ENCODE measurements at places on chromosomes 5 and 9.

DNA sequence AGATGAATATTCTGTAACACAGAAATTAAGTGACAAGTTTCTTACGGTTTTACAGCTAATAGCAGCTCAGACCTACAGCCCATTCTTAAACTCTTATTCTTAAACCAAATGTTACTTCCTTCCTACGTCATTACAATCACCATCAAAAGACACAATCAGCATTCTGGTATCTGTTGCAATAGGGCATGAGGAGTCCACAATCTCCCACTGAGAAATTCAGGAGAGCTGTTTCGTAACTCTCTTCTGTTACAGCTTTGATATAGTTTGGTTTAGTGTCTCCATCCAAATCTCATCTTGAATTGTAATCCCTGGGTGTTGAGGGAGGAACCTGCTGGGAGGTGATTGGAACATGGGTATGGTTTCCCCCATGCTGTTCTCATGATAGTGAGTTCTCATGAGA is 163.4 kb downstream of the GAS1 start:
- no peak for DNase-seq

DNA sequence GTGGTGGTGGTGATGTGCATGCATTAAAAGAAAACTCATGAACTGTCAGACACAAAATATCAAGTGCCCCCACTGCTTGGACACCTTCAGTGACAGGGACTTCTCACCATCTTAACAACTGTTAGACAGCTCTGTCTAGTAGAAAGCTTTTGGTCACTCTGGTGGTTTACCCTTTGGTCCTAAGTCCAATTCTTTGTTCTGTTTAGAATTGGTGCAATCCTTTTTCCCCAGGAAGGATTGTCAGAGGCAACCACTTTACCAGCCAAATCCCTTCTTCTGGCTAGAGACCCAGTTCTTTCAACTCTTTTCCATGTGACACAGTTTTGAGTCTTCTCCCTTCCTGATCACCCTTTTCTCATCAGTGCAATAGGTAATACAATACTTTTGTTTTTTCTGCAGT is 140.2 kb downstream of the SEC61B start:
- DNase-seq, result no peak

GRCh38 chr5:139845846-139846681 is 50.5 kb downstream of the PSD2 start:
- no peak for DNase-seq

DNA sequence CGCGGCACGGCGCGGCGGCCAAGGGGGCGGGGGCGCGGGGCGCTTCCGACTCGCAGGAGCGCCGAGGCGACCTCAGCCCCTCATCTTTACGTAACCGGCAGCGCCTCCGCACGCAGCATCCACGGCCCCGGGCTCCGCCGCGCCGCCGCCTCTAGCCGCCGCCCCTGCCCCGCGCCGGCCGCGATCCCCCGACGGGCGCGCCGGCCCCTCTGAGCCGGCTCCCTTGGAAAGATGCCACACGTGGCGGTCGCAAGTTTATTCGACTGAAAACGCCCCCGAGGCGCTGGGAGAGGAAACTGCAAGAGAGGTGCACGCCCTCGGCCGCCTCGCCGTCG is 1.0 kb downstream of the KLF9 start:
- DNase-seq, result no peak

DNA sequence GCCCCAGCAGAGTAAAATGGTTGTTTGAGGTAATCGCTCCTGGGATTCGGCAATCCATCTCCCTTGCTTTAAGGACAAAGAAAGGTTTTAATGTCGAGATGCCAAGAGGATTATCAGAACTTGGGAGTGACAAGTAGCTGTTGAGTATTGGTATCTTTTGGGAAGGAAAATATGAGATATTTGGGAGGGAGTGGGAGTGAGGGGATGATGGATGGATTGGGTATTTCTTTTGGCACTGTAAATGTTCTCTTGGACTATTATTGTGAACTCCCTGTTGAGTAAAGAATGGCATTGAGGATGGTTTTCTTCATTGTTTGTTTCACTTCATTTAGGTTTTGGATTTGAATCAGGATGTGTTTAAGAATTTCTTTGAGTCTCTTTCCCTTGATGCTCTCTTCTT is 86.1 kb downstream of the PIP5K1B start:
- DNase-seq, result no peak

DNA sequence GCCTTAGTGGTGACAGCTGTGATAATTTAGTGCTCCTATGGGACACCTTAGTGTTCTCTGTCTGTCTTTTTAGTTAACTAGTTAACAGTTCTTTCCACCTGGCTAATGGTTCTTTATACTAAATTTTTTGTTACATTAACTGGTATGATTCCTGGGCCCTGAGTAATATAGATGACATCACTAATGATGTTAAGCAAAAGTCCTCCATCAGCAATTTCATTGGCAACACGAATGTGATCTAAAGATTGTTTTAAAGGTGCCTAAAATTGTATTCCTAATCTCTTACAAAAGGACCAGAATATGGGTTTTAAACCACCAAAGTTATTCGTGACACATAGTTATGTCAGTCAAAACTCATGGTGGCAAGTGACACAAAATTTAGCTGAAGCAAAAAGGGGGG is 235.3 kb downstream of the TENT4A start:
- no peak for DNase-seq

DNA sequence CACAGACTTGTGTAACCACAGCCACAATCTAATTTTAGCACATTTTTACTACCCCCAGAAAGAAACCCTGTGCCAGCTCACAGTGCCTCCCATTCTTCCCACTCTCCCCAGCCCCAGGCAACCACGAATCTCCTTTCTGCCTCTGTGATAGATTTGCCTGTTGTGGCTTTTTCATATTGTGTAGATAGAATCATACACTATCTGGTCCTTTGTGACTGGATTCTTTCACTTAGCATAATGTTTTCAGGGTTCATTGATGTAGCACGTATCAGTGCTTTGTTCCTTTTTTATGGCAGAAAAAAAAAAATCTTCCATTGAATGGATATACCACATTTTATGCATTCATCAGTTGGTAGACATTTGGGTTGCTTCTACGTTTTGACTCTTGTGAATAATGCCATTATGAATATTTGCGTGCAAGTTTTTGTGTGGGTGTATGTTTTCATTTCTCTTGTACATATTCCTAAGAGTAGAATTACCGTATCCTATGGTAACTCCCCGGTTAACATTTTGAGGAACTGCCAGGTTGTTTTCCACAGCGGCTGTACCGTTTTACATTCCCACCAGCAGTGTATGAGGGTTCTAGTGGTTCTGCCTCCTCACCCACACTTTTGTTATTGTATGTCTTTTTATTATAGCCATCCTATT is 64.5 kb downstream of the RCL1 start:
- DNase-seq, result no peak

DNA sequence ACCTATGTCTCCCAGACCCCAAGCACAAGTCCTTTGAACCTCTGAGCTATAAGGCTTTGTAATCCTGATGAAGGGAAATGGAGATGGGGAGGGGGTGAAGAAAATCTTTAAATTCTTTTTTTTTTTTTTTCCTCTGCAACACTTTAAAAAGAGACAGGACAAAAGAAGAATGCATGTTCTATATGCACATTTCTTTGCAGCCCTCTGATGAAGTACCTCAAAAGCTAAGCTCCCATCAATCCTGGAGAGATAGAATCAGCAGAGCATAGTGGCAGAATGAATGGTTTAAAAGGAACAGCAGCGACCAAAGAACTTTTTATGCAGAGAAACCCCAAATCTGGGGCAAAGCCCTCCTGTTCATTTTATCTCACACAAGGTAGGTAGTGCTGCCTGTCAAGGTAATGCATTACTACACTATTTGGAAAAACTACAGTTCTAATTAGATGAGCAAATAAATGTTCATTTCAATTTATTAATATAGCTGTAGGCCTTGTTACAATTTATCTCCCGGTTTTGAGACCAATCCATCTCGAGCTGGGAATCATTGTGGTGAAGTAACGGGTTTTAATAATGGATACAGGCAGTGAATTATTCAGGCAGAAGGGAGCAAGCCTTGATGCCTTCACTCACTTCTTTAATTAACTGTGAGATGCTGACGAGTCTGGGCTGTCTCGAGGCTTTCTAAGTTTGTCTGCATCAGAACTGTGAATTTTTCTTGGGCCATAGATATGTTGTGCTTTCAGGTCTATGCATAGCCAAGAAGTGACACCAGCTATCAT is 173.5 kb upstream of the ZNF608 start:
- DNase-seq, result no peak

DNA sequence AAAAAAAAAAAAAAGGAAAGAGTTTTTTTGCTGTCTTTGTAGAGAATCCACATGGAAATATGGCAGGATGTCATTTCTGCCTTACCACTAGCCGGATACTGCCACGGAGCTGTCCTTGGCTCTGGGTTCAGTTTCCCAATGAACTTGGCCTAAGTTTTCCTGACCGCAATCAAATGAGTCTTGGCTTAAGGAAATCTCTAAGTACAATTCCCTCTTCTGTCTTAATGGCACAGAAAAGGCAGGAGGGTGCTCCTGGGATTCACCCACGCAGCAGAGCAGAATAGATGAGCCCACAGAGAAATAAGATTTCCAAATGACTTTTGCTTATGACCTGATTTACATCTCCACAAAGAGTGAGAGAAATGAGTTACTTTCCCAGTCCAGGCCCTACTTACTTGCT is 284.0 kb upstream of the VLDLR start:
- no peak for DNase-seq

GRCh38 chr5:72921886-72922285 is 34.0 kb upstream of the FCHO2 start:
- no peak for DNase-seq

DNA sequence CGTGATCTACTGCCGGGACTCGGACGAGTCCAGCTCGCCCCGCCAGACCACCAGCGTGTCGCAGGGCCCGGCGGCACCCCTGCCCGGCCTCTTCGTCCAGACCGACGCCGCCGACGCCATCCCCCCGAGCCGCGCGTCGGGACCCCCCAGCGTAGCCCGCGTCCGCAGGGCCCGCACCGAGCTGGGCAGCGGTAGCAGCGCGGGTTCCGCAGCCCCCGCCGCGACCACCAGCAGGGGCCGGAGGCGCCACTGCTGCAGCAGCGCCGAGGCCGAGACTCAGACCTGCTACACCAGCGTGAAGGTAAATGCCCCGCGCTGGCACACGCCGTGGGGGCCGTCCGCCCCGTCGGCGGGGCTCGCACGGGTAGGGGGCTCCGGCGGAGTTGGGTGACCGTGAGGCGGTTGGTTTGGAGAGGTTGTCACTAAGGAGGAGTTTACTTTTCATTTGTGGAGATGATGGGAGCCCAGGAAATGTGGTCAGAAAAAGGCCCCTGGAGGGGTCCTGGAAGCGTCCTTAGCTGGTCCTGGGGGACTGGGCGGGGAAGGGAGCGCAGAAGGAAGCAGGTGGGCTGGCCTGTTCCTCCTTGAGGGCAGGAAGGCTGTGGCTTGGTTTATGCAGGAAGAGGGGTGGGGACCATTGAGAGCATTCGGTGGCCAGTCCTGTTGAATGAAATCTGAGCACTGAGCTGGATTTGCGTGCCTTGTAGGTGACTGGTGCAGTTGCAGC is 647 bp downstream of the PDE8B start:
- no peak for DNase-seq
